MCF 10A (cell line): ENCODE measurements at places on chromosomes 1 and 21.

GRCh38 chr1:12208764-12209494 lies 20.9 kb upstream of the VPS13D start:
- peak; percentile 86 for DNase-seq

- DNase-seq: no peak
Measured at GRCh38 chr1:21321963-21322680, 31.9 kb upstream of the ECE1 start.

GRCh38 chr1:67381154-67381553 lies 49.0 kb downstream of the SERBP1 start:
- DNase-seq: no peak

- no peak for DNase-seq
Measured at GRCh38 chr1:188895611-188896010, 1582.1 kb downstream of the BRINP3 start.

- DNase-seq: peak; percentile 69
Measured at GRCh38 chr1:247054992-247055415, 23.6 kb downstream of the ZNF670 start.

DNA sequence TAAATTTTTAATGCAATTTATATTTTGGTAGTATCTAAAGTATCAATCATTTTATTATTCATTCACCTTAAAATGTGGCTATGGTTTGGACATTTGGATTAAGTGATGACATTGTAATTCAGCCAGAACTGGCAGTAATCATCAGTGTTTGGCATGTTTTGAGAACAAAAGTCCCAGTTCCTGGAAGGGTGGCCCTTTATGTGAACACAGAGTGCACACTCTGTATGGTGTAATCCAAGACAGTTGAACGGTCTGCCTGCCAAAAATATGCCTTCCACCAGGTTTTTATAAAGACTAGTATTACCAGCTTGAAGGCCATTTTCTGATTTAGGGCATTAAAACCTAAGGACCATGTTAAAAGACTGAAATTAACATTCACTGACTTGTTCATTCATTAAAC lies 448.7 kb downstream of the LTN1 start:
- no peak for DNase-seq

DNA sequence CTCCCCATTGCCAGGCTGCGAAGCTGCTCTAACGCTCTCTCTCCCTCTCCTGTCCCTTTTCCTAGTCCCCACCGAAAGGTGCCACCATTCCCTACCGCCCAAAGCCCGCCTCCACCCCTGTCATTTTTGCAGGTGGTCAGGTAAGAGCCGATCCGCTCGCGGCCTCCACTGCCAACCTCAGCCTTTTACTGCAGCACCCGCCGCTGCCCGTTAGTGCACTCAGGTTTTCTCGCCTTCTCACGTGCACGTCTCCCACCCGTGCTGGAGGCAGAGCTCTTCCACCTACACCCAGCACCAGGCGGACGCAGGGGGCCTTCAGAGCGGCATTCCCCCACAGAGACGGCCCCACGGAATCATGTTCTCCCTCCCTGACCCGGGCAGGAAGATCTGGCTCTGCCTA lies 67.7 kb upstream of the COL6A1 start:
- DNase-seq: no peak

GRCh38 chr1:206654828-206655227 lies 19.5 kb downstream of the DYRK3 start:
- DNase-seq: no peak

GRCh38 chr21:41459884-41460534 lies 34.0 kb downstream of the MX1 start:
- no peak for DNase-seq

DNA sequence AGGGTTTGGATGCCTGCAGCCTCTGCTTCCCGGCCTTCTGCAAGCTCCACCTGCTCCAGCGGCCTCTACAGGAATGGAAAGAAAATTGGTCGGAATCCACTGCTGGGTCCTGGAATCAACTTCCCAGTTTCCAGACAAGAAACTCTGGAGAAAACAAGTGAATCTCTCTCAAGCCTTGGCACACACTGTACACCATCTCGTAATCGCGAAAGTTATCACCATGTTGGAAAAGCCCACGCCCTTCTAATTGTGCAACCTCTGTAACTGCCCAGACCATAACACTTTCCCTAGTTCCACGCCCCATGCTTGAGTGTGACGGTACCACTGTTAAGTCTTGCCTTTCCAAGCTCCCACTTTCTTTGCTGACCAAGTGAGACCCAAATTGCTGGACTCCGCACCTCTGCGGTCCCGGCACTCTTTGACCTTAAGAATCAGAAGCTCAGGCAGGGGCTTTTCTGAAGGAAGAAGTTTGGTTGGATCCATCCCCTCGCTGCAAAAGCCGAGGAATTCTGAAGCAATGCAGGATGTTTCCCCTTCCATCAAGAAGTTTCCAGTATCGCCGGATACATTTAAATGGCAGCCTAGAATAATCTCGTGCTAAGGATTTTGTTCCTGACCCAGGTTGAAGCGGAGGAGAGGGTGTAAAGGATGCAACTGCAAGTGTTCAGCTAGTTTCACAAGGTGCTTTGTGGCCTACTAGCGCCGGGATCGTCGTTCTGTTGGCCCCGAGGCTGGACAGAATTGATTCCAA lies 6.2 kb downstream of the NR5A2 start:
- no peak for DNase-seq

GRCh38 chr1:114517348-114517747 lies 6.3 kb upstream of the TRIM33 start:
- DNase-seq: peak; percentile 17

DNA sequence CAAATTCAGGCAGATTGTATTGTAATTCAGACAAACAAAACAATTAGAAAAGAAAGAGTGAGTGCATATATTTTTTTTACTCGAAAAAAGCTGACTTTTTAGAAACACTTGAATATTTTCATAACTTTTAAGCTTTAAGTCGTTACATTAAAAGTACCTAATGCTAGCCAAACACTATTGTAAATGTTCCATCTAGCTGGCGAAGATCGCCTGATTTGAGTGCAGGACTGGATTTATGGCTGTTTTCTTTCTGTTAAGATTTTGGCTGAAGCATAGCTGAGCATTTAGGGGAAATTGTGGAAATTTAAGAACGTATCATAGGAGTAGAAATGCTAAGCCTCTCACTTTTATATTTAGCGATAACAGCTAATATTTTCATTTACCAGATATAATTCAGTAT lies 24.6 kb downstream of the LRRC7 start:
- DNase-seq: no peak

DNA sequence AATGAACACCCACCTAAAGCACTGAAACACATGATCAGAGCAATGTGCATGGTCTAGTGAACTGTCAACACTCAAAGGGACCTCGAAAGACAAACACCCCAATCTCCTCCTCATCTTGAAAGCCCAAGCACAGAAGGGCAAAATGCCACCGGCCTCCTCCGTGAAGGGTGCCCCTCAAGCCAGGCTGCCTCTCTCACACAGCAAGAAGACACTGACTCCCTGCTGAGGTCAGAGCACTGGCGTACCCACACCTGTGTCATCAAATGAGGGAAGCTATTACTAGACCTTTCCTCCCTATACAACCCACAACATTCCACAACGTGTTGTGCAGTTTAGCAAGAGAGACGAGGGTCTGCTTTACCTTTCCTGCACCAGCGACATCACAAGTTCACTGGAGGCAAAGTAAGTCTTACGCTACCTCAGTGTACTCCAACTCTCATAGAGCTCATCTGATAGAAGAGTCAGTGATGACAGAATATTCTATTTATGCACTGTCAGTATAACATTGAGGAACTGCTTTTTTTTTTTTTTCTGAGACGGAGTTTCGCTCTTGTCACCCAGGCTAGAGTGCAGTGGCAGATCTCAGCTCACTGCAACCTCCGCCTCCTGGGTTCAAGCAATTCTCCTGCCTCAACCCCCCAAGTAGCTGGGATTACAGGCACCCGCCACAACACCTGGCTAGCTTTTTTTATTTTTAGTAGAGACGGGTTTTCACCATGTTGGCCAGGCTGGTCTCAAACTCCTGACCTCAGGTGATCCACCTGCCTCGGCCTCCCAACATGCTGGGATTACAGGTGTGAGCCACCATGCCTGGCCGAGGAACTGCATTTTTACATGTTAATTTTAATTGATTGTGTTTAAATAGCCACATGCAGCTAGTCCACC lies 3.3 kb downstream of the SH3BP5L start:
- DNase-seq: no peak

- DNase-seq: peak; percentile 4
Measured at GRCh38 chr1:112026016-112026415, 36.5 kb upstream of the KCND3 start.

DNA sequence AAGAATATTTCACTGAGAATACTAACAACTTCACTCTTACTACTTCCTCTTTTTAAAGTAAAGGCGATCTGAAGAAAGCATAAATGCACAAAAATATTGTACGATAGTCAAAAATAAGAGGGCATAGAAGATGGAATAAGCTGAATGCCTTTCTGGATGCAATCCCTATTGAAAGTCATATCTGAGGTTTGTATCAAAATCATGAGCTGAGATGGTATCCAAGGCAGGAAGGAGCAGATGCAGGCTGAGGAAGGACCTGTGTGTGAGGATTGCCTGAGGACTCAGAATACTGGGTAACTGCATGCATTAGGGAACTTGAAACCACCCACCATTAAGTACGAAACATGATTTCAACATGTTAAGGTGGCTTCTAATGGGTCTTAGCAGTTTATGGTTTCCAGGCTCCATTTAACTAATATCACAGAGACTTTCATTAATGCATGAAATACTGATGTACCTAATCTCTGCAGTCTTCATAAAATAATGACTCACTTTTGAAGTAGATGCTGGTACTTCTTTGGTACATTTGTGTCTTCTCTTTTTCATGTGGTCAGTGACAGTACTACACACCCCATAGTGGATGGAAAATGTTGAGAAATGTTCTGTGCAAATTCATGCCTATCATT lies 29.6 kb upstream of the RGS1 start:
- DNase-seq: peak; percentile 18
